Activated T-helper 1 cell treated with anti-CD3 and anti-CD28 coated beads, Interleukin-2, amount 50 U/mL, for 16 hours (primary cell): ENCODE measurements at places on chromosomes 3 and 15.

DNA sequence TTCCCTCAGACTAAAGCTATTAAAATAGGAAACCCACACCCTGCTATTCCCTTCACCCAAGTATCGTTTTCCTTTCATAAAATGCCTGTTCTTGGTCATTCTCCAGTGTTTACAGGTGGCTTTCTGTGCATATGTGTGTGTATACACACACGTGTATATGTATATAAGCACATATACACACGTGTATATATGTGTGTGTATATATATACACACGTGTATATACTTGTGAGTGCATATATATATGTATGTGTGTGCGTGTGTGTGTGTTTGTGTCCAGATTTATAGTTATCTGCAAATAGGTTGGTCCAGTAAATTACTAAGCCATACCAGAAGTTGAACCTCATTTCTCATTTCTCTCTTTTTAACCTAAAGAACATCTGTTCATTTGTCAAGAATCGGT lies 15.7 kb upstream of the TEX9 start:
- DNase-seq, result no peak

DNA sequence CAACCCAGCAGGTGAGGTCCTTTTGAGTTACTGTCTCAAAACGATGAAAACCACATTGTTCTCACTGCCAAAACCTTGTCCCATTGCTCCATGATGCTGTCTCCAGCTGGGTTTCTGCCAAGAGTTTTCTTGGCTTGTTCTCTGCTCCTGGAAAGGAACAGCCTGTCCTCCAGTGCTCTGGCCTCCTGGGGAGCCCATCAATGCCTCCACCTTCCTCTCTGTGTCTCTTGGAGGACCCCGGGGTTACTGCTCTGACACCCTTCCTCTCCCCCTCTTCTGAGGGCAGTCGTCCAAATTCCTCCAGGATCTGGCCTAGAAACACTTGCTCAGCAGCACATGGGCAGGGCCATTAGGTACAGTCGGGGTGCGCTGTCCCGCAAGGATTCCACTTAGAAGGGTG lies 63.9 kb upstream of the RGMA start:
- DNase-seq, result no peak

GRCh38 chr3:36906504-36907149 lies 38.2 kb downstream of the TRANK1 start:
- DNase-seq, result no peak

DNA sequence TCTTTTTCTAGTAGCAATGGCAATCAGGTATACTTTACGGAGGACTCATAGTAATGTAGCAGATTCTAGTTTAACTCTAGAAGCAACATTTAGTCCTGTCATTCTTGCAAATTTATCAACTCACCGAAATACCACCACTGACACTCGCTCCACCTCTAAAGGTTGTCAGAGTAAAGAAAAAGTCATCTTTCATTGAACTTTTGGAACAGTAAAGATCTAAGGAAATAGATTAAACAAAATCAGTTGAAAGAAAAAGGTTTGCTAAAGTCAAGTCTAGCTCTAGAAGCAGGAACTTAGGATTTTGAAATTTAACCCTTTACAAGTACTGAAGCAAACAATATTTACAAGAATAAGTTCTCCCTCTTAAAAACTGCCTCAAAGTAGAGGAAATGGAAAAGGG lies 8.7 kb downstream of the ATP8B4 start:
- no peak for DNase-seq

GRCh38 chr3:11944052-11944673 lies 60.0 kb upstream of the SYN2 start:
- DNase-seq, result no peak

GRCh38 chr3:96434651-96435050 lies 379.7 kb upstream of the EPHA6 start:
- no peak for DNase-seq

GRCh38 chr3:38227989-38228388 lies 37.6 kb upstream of the SLC22A13 start:
- no peak for DNase-seq

DNA sequence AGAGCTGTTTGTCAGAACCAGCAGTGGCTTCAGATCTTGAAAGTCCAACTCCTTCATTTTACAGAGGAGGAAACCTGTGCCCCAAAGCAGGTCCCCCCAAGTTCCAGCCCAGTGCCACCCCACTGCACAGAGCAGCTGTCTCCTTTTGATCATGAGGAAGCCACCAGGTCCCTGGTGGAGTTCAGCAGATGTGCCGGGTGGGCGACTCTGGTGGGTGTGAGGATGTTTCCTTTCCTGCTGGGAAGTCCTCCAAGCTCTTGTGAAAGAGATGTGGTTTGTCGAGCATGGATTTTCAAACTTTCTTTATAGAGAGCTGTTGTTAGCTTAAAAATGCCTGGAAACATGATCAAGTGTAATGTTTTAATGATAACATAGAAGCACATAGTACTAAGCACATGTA lies 52.0 kb downstream of the SMAD3 start:
- no peak for DNase-seq

GRCh38 chr3:169020371-169020770 lies 643.1 kb downstream of the MECOM start:
- no peak for DNase-seq

- DNase-seq, result no peak
Observed at GRCh38 chr3:39005295-39005694, 46.4 kb downstream of the SCN11A start.

DNA sequence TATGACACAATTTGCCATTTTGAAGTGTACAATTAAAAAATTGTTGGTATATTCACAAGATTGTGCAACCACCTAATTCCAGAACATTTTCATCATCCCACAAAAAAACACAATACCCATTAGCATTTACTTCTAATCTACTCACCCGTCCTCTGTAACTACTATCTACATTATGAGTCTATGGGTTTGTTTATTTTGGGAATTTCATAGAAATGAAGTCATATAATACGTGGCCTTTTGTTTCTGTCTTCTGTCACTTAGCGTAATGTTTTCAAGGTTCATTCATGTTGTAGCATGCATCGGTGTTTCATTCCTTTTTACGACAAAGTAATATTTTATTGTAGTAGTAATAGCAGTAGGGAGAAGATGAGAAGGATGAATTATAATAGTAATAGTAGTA lies 55.2 kb upstream of the CNTN6 start:
- DNase-seq, result no peak

DNA sequence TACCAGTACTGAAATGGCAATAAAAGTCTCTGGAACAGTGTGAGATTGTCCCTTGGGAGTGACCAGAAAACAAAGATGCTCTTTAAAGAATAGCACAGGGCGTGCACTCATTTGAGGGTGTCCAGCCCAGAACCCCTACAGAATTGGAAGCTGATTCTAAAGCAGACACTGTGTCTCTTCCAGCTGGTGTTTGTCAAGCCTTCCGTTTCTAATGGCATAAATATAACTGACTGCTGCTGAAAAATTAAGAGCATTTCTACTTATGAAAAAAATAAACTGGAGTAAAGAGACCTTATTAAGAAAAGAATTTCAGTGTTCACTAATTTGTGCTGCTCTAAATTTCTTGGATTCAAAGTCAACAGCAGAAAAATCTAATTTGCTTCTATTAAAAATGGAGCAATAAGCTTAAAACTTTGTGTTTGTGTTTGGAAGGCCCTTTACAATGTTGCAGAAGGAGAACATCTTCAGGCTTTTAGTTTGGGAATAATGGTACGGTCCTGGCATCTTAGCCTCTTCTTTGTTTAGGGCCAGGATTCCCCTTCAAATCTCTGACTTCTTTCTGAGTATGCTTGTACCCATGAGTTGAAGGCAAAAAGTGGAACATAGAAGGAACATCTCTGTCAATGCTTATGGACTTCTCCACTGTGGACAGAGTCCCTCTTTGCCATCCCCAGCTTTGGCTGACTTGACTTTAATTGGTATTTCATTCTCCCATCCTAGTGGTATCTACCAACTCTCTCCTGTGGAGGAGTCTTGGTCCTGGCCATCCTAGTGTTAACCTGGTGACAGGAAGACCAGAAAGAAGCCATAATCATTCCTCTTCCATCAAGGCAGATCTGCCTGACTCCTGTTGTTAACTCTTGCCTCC lies 65.9 kb downstream of the THSD4 start:
- no peak for DNase-seq

DNA sequence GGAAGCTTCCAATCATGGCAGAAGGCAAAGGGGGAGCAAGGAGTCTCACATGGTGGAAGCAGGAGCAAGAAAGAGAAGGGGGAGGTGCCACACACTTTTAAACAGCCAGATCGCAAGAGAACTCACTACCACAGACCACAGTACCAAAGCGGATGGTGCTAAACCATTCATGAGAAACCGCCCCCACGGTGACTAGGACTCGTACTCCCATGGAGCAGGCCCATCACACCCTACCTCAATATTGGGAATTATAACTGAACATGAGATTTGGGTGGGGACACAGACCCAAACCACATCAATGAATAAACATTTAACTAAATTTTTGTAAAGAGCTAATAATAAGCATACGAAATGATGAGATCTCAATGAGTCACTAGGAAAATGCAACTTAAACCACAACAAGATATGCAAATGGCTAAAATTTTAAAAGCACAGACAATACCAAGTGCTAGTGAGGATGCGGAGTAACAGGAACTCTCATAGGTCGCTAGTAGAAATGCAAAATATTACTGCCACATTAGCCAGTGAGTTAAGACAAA lies 10.0 kb downstream of the MRPS25 start:
- DNase-seq, result no peak

DNA sequence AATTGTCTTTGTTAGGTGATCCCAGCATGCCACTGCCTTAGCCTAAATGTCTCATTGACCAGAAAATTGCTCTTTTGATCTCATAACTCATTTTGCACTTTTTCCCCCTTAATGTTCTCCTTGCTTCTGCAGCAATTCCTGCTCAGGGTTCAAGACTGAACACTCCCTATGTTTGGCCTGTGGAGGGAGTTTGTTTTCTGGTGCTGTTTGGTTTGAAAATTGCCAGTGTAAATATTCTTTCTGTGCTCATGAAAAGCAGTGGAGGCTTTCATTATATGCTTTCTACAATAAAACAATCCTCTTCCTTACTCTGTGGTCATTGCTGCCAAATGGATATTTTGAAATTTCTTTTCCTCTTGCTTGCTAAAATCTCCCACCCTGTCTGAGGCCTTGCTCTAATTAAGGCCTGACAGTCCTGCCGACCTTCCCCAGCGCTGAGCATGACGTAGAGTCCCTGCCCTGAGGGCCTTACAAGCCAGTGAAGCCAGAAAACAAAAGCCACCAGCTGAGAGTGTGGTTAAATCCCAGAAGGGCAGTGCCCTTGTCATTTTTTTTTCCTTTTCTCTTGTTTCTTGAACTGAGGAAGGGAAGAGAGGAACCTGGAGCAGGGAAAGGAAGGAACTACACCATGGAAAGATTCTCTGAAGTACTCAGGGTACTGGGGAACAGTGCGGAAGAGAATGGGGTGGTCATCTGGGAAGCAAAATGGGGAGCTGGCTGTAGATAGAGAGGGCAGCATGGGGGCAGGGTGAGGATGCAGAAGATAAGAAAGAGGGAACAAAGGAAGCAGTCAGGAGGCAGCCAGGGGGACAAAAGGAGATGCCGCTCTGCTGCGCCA lies 24.8 kb downstream of the ZBTB38 start:
- DNase-seq, result no peak

DNA sequence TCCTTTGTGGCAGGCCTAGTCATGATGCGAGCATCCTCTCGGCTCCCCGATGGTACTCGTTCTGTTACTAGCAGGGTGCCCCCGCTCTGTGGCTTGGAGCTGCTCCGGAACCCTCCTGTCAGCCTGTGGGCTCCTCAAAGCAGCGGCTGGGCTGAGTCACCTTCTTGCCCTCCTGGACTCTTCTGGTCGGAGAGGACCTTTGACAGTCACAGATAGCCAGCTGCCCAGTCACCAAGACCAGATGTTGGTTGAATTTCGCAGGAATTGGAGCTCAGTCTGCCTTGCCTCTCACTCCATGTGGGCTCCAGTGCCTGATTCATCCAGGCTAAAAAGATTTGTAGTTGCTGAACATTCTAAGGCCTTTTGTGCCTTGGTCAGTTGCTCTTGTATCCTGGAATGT lies 94.5 kb downstream of the CHCHD6 start:
- DNase-seq, result no peak

DNA sequence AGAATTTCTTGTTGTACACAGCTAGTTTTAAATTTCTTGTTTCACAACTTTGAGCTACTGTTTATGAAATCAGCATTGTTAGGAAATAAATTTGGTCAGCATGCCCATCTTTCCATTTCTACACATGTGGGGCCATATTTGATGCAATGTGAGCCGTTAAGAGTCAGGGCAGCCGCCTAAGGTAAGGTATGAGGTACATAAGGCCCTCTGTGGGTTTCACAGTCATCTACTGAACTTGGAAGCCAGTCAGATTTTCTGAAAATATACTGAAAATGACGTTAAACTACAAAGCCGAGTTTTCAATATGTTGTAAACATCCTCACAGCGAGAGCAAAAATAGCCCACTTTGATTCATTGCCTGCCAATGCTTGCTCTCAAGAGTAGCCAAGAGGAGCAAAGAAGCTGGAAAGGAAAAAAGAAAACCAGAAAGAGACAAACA lies 94.7 kb upstream of the PDZRN3 start:
- no peak for DNase-seq

GRCh38 chr3:114143817-114144216 lies 35.0 kb downstream of the DRD3 start:
- DNase-seq, result no peak

DNA sequence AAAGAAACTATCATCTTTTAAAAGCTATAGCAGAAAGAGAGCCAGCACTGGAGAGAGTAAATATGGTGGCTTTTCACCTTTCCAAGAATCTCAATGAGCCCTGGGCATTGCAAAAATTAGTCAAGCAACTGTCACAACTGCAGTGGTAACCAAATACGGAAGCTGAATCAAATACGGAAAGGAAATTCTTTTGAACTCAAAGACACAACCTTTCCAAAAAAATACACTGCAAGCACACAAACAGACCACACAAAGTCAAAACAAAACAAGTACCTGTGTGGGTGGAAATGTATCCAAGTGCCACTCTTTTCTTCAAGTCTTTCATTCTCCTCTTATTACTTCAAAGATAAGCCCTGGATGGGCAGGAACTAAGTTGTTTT lies 17.6 kb downstream of the VGLL4 start:
- DNase-seq, result no peak

DNA sequence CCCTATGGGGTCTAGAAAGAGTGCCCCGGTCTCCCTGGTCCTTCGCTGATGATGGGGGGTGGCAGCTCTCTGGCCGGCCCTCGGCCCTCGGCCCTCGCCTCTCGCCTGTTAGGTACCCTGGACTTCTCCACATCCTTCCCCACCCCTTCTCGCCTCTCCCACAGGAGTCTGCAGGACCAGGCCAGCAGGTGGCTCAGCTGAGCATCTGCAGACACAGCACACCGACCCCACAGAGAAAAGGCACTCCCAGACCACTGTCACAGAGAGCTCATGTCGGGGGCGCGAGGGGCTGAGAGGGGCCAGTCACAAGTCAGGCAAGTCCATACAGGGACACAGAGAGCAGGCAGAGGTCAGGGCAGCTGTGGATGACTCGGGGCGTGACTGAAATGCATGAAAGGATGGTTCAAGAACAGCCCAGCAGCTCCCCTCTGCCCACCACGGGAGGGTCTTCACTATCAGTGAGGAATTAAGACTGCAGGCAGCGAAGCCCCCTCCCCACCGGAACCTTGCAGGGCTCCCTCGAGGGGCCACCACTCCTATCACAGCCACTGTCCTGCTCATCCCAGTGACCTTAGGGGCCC lies 181.7 kb upstream of the NSMCE3 start:
- DNase-seq, result no peak
